ENCODE measurements at places on chromosomes 6 and 20. TPM values are rescaled to one million over a fixed set of nuclear protein-coding genes. Genes with fewer than 3 reads are reported as not detected.

DNA sequence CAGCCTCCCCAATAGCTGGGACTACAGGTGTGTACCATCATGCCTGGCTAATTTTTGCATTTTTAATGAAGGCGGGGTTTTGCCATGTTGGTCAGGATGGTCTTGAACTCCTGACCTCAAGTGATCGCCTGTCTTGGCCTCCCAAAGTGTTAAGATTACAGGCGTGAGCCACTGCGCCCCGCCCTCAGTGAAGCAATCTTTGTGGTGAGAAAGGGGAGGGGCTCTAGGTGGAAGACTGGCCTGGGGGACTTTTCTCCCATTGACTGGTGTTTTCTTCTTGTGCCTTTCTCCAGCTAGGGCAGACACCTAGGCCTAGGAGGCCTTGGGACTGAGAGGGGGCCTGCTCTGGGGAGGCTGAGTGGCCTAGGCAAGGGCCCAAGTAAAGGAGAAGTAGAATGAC is 84.1 kb downstream of the DNAAF9 start:
- H3K4me1 ChIP-seq = no peaks in the 10 kb centered on the region
- H3K4me3 ChIP-seq = no peak overlapping the region
- no peaks in the 10 kb centered on the region for H3K27me3 ChIP-seq
- H3K36me3 ChIP-seq = peaks cover 85% of the 10 kb centered on the region

- H3K36me3 ChIP-seq = no peaks in the 10 kb centered on the region
- H3K4me3 ChIP-seq = no peak overlapping the region
- no peak for DNase-seq
- no peaks in the 10 kb centered on the region for H3K27me3 ChIP-seq
Observed at GRCh38 chr6:7579851-7580250, 10.1 kb upstream of the SNRNP48 start.

DNA sequence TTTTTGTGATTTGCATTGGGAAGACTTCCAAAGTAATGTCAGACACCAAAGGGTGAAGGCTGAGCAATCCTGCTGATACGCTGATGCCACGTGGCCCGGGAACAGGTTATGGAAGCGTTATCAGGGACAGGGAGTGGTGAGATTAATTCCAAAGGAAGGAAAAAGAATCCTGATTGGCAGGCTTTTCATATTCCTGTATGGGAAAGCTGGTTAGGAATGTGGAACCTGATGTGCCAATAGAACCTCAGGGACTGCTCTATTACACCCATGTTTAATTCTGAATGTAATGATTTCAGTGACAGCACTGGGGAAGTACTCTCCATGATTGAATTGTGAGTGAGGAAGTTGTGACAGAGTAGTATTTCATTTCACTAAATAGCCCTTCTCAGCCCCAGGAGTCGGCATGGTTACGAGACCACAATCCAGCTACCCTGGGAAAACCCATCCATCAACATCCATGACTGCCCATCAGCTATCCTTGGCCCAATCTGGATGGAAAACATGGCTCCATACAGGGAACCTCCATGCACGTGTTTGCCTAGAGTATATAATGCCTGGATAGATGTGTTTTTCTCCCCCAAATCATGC is 49.4 kb downstream of the F13A1 start:
- no peaks in the 10 kb centered on the region for H3K27me3 ChIP-seq
- H3K27ac ChIP-seq = no peak overlapping the region
- H3K4me1 ChIP-seq = no peaks in the 10 kb centered on the region
- DNase-seq = no peak

DNA sequence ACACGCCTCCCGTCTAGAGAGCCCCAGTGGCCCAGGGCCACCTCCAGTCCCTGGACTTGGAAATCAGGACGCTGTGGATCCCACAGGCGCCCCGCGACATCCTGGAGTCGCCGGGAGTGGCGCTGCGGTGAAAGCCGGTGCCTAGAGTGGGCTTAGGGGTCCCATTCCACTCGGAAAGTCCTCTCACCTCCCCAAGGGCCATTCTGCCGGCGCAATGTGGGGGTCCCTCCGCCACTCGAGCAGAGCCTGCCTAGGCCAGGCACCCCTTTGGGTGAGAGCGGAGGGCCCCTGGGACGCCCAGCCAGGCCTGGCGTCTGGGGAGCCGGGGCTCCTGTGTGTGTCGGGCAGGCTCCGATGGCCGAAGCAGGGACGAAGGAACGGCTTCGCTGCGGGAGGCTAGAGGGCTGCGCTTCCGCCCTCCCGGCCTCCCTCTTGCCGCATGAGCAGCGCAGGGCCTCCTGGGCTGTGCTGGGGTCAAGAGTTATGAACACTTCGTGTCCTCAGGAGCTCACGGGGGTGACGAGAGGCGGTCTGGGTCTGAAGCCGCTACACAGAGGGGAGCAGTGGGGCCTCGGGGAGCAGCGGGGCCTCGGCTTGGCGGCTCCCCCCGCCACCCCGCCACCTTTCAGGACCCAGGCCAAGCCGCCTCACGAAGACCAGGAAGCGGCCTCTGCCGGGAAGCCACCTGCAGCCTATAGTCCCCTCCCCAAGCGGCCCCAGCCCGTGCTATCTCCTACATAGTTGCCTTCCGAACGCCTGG is 13.6 kb downstream of the POU3F2 start:
- H3K27ac ChIP-seq = no peak overlapping the region
- peaks cover 44% of the 10 kb centered on the region for H3K4me1 ChIP-seq
- H3K4me3 ChIP-seq = no peak overlapping the region
- H3K36me3 ChIP-seq = no peaks in the 10 kb centered on the region

GRCh38 chr6:137522198-137522798 is 28.1 kb upstream of the OLIG3 start:
- H3K36me3 ChIP-seq = no peaks in the 10 kb centered on the region
- no peaks in the 10 kb centered on the region for H3K4me1 ChIP-seq
- H3K4me3 ChIP-seq = no peak overlapping the region
- H3K27ac ChIP-seq = no peak overlapping the region
- DNase-seq = no peak
- peaks cover 32% of the 10 kb centered on the region for H3K27me3 ChIP-seq

- no peak for DNase-seq
- no peaks in the 10 kb centered on the region for H3K4me1 ChIP-seq
- H3K27me3 ChIP-seq = no peaks in the 10 kb centered on the region
- H3K4me3 ChIP-seq = no peak overlapping the region
Observed at GRCh38 chr6:143037470-143037869, 23.2 kb upstream of the AIG1 start.

GRCh38 chr6:2733736-2734480 is 16.8 kb downstream of the MYLK4 start:
- H3K27me3 ChIP-seq = no peaks in the 10 kb centered on the region
- peaks cover 50% of the 10 kb centered on the region for H3K4me1 ChIP-seq
- H3K36me3 ChIP-seq = no peaks in the 10 kb centered on the region
- DNase-seq = no peak
- H3K4me3 ChIP-seq = no peak overlapping the region

DNA sequence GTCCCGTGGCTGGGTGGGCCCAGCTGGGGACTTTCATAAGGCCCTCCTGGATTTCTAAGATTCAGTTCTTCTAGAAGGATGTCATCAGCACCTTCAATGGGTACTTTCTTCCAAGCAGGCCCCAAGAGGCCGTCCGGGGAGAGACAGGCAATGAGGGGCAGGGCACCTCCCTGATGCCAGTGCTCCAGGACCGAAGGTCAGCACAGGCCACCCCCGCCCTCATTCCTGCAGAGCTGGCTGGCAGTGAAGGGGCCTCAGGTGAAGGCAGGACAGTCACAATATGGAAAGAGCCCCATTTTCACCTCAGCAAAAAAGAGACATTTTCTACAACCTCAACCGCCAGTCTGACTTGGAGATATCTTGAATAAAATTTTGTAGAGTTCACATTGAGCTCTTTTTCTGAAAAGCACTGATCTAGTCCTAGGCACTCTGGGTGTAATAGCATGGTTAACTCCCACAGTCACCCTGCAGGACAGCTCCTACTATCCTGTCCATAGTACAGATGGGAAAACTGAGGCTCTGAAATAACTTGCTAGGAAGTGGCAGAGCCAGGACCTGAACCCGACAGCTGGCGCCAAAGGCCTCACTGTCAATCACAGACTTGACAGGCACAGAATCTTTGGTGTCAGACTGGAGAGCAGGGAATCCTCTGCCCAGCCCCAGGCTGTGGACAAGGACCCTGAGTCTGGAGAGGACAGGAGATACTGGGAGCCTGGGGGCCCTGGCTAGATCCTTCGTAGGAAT is 50.3 kb downstream of the RRBP1 start:
- peaks cover 26% of the 10 kb centered on the region for H3K4me1 ChIP-seq
- no peaks in the 10 kb centered on the region for H3K27me3 ChIP-seq
- no peaks in the 10 kb centered on the region for H3K36me3 ChIP-seq
- no peak overlapping the region for H3K4me3 ChIP-seq

- no peak overlapping the region for H3K27ac ChIP-seq
- H3K36me3 ChIP-seq = no peaks in the 10 kb centered on the region
- no peak for DNase-seq
- peaks cover 16% of the 10 kb centered on the region for H3K4me1 ChIP-seq
- no peak overlapping the region for H3K4me3 ChIP-seq
Observed at GRCh38 chr6:42742116-42742894, 3.6 kb downstream of the TBCC start.

DNA sequence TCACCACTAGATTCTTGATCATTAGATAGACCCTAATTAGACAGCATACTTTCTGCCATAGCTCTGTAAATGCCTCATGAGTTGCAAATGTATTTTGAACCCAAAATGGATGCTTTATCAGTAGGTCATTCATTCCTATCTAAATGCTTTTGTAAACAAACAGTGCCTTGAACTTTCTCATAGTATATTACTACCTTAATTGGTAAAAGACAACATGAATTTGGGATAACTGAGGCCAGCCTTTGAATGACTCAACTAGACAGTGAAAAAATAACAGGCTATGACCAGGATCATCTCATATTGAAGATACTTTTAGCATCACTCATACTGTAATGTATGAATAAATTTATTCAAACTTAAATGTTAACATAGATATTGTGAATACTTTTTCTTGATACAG is 37.0 kb upstream of the PRL start:
- no peaks in the 10 kb centered on the region for H3K36me3 ChIP-seq
- H3K27ac ChIP-seq = no peak overlapping the region
- no peaks in the 10 kb centered on the region for H3K27me3 ChIP-seq
- no peak for DNase-seq

DNA sequence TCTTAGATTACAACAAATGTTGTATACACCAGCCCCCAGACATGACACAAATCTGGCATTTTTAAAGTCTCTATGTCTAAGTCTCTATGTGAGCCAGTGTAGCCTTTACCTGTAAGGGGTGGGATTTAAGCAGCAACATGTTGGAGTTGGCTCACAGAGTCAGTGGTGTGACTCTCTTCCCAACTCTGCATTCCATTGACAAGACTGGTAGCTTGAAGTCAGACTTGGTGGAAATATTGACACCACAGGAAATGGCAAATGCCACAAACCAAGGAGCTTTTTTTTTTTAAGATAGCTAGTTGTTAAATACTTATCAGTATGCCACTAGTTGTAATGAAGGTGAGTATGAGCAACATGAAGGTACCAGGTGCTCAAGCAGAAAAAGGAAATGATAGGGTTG is 103.1 kb upstream of the SMLR1 start:
- H3K27me3 ChIP-seq = no peaks in the 10 kb centered on the region
- no peak overlapping the region for H3K4me3 ChIP-seq
- no peaks in the 10 kb centered on the region for H3K4me1 ChIP-seq

GRCh38 chr6:72422171-72422570 is 199.7 kb upstream of the KCNQ5 start:
- H3K36me3 ChIP-seq = no peaks in the 10 kb centered on the region
- no peak for DNase-seq
- no peak overlapping the region for H3K4me3 ChIP-seq
- no peak overlapping the region for H3K27ac ChIP-seq

- no peak for DNase-seq
- no peaks in the 10 kb centered on the region for H3K4me1 ChIP-seq
- no peaks in the 10 kb centered on the region for H3K27me3 ChIP-seq
Observed at GRCh38 chr6:137542713-137543112, 48.5 kb upstream of the OLIG3 start.

GRCh38 chr6:34383656-34384320 is 8.7 kb downstream of the NUDT3 start:
- no peak for DNase-seq
- H3K36me3 ChIP-seq = no peaks in the 10 kb centered on the region
- H3K4me1 ChIP-seq = peaks cover 56% of the 10 kb centered on the region
- no peaks in the 10 kb centered on the region for H3K27me3 ChIP-seq

GRCh38 chr6:117840541-117840983 is 66.5 kb upstream of the SLC35F1 start:
- no peaks in the 10 kb centered on the region for H3K4me1 ChIP-seq
- no peak overlapping the region for H3K4me3 ChIP-seq
- H3K36me3 ChIP-seq = no peaks in the 10 kb centered on the region

GRCh38 chr6:89826029-89826528 is 3.6 kb upstream of the CASP8AP2 start:
- no peaks in the 10 kb centered on the region for H3K27me3 ChIP-seq
- no peak overlapping the region for H3K4me3 ChIP-seq
- no peaks in the 10 kb centered on the region for H3K36me3 ChIP-seq
- DNase-seq = no peak

DNA sequence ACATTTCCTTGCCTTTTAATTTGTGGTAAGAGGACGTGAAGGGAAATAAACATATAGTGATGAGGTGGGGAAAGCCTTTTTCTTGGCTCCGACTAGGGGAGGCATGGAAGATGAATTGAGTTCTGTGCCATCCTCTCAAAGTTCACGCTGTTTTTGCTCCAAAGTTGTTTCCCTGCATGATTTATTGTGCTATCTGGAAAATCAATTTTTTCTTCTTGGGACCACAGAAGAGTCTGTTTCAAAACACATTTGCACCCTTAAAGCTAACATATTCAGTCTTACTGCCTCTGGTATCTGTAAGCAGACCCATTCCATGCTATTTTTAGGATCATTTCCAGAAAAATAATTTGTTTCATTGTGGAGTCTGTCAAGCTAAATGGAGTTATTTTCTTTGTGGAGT is 57.6 kb upstream of the KCNG1 start:
- H3K27me3 ChIP-seq = peaks cover 27% of the 10 kb centered on the region
- H3K27ac ChIP-seq = no peak overlapping the region
- H3K36me3 ChIP-seq = no peaks in the 10 kb centered on the region
- H3K4me1 ChIP-seq = no peaks in the 10 kb centered on the region
- no peak overlapping the region for H3K4me3 ChIP-seq
- no peak for DNase-seq

GRCh38 chr20:4713401-4713800 is 8.3 kb upstream of the PRND start:
- no peak for DNase-seq
- no peaks in the 10 kb centered on the region for H3K4me1 ChIP-seq

The CAP2 gene
- total RNA-seq = 4.5 TPM

The OR2B6 gene
- total RNA-seq = not detected

The ISM1 gene
- total RNA-seq = 25.1 TPM

The DEFB123 gene
- total RNA-seq = not detected

The HLA-DRA gene
- total RNA-seq = 283 TPM

The HLA-DQB1 gene
- 0.90 TPM for total RNA-seq

The PROCR gene
- total RNA-seq = 132 TPM

The FAM83B gene
- total RNA-seq = not detected

The TRIM31 gene
- total RNA-seq = not detected

The CST4 gene
- not detected for total RNA-seq

The DUSP15 gene
- 49.4 TPM for total RNA-seq

The ALDH8A1 gene
- 4.2 TPM for total RNA-seq

The HCK gene
- total RNA-seq = 12.6 TPM

The GNL1 gene
- total RNA-seq = 44.0 TPM

Data from tibial nerve (tissue), 4 donors.